ENCODE measurements at places on chromosomes 7 and 10.
A peak's percentile ranks its signal among the peaks of the same experiment; 100 is the strongest.

GRCh38 chr10:124182088-124182541 is 88.7 kb upstream of the CHST15 start:
- DNase-seq: no peak

DNA sequence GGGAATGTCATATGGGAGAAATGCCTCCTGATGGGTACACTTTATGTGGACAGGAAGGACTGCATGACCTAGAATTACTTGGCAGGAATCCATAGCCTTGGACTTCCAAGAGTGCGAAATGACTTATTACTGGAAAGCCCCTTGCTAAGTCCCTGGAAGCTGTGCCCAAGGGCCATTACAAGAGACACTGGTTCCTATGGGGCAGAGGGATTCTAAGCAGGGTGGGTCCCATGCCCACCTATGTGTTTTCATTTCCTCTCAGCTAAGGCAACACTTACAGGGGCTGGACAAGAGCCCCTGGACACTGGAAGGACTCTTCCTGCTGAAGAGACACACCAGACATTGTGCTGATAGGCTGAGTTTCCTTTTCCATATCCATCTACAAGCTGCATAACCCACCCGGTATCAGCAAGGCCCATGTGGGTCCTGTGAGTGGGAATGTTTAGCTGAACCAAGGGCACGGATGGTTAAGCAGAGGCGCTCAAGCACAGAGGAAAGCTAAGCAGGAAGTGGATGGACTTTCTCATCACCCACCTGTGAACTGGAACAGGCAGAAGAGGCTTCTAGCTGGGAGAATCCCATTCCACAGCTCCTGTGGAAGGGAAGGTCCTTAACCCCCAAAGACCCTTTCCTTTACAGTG is 56.2 kb downstream of the XPNPEP1 start:
- peak; percentile 5 for DNase-seq

DNA sequence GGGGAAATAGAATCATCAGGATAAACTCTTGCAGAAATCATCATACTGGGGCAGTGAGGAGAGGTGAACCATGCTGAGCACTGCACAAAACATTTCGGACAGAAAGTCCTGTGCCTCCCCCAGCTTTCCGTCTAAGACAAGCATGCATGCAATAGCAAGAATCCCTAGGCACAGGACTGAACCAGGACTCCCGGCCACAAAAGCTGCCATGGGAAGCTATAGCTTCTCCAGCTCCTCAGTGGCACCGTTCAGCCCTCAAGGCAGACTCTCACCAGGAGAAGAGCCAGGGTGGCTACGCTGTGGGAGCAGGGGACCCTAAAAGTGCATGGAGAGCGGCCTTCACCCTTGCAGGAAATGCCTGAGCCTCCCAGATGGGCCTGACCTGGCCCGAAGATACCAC is 70.8 kb downstream of the ASB13 start:
- no peak for DNase-seq

GRCh38 chr10:104336821-104337467 is 1.3 kb downstream of the ITPRIP start:
- DNase-seq: no peak

- no peak for DNase-seq
Observed at GRCh38 chr7:105519353-105519752, 2.7 kb downstream of the PUS7 start.

DNA sequence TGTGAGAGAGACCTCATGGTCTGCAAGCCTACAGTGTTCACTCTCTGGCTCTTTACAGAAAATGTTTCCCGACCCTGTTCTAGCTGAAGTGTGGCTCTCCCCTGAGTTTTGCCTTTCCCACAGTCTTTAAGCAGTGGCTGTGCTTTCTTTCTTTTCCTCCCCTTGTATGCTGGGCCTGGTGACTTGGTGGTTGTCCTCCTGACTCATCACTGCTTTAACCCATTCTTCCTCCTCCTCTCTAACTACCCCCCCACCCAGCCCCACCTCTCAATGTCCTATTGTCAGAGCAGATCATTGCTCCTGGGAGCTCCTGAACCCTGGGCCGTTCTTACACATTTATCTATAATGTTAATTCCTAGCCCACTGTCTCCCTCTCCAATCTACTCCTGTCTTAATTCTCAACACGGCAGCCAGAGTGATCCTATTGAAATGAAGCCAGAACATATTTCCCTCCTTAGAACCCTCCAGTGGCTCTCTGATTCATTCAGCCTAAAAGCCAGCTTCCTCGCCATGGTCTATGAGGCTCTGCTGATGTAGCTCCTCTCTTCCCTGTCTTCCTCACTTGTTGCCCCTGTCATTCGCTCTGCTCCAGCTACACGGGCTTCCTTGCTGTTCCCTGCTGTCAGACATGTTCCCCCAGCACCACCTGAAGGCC is 55.0 kb downstream of the DENND11 start:
- DNase-seq: no peak

DNA sequence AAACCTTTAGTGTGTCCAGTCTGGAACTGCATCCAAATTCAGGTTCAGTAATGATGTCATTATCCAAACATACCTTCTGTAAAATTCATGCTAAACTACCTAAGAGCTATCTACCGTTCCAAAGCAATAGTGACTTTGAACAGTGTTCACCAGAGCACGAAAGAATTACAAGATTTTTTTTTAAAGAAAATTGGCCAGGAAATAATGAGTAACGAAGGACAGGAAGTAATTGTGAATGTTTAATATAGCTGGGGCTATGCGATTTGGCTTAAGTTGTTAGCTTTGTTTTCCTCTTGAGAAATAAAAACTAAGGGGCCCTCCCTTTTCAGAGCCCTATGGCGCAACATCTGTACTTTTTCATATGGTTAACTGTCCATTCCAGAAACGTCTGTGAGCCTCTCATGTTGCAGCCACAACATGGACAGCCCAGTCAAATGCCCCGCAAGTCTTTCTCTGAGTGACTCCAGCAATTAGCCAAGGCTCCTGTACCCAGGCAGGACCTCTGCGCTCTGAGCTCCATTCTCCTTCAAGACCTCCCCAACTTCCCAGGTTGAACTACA is 694 bp upstream of the FAS start:
- DNase-seq: no peak

DNA sequence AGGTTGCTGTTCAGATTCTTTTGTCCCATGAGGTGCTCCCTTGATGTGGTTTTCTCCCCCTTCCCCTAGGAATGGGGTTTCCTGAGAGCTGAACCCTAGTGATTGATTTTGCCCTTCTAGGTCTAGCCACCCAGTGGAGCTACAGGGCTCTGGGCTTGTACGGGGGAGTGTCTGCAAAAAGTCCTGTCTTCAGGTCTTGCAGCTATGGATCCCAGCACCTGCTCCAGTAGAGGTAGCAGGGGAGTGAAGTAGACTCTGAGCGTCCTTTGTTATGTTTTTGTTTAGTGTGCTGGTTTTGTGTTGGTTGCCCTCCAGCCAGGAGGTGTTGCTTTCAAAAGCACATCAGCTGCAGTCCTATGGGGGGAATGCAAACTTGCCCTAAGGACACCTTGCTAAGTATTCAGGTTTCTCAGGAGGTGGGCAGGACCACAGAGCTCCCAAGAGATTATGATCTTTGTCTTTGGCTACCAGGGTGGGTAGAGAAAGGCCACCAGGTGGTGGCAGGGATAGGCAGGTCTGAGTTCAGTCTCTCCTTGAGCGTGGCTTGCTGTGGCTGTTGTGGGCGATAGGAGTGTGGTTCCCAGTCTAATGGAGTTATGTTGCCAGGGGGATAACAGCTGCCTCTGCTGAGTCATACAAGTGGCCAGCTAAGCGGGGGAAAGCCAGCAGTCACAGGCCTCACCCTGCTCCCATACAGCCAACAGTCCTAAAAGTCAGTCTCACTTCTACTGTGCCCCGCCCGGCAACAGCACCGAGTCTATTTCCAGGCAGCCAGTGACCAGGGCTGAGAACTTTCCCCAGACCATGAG is 92.4 kb upstream of the JCAD start:
- peak; percentile 54 for DNase-seq

GRCh38 chr7:90625562-90625961 is 29.4 kb downstream of the CDK14 start:
- DNase-seq: peak; percentile 13

DNA sequence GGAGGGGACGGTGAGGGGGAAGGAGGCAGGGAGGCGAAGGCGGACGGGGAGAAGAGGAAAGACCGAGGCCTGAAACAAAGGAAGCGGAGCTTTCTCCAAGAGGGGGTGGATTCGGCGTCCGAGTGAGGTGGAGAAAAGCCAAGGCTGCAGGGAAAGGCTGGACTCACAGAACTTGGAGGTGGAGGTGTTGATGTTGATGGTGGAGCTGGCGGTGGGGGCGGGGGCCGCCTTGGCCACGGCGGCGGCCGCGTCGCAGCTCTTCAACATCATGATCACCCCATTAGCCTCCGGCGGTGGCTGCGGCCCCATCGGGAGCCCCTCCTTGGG is 578 bp downstream of the CACUL1 start:
- DNase-seq: peak; percentile 64

- no peak for DNase-seq
Observed at GRCh38 chr10:77121829-77122228, 515.8 kb downstream of the KCNMA1 start.

All from DMS53 (cell line).